A549 treated with AZD2906 at 1 μM for 4 hours (cell line): ENCODE measurements at places on chromosomes 5 and 9. TPM values are rescaled to one million over a fixed set of nuclear protein-coding genes. Genes with fewer than 3 reads are reported as not detected.

ELOVL7 gene
- 9.2 to 12.6 TPM (median 11.2 TPM) in 5 replicates for total RNA-seq

NR2F1-AS1 gene
- total RNA-seq = 2.6 to 4.3 TPM (median 3.0 TPM) in 5 replicates

TRPM3 gene
- total RNA-seq = not detected in 5 replicates

PCDHGA12 gene
- total RNA-seq = 0.01 TPM in 1 of 5 replicates, not detected in the others

PCDHGB6 gene
- total RNA-seq = 0.09 to 0.13 TPM (median 0.10 TPM) in 5 replicates

DRD1 gene
- total RNA-seq = 0.02 to 0.11 TPM (median 0.05 TPM) in 5 replicates

ECM2 gene
- 0.11 to 0.20 TPM (median 0.14 TPM) in 5 replicates for total RNA-seq

CFAP157 gene
- total RNA-seq = 0.02 to 0.09 TPM (median 0.06 TPM) in 4 of 5 replicates, not detected in the other

WDR55 gene
- total RNA-seq = 27.3 to 29.3 TPM (median 27.7 TPM) in 5 replicates
